ENCODE measurements at places on chromosomes 16 and 17.

DNA sequence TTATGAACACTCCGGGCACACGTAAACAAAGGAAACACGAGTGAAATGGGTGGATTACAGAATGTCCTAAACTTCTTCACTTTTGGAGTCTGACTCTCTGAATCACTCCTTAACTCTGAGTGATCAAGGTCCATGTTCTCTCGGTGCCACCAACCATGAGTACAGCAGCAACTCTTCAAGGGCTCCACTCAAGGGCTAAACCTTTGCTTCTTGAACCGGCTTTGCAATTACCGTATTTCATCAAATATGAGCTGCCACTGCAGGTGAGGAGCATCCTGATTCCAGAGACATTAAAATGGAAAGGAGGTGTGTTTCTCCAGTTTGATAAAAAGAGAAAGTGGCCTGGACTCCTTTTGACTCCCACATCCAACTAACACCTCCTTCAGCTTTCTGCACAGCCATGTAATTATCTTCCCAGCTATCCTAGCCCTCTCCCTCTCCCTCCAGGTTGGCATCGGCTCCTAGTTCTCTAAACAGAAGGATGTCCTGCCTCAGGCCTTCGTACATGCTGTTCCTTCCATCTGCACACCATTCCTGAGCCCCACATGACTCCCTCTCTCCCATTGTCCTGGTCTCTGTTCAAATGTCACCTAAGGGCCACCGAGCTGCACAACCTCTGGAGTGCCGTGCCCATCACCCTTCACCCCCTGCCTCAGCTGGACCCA lies 61.4 kb downstream of the ZDHHC7 start:
- no peak for DNase-seq

- no peak for DNase-seq
Measured at GRCh38 chr17:13420878-13421277, 180.9 kb downstream of the HS3ST3A1 start.

DNA sequence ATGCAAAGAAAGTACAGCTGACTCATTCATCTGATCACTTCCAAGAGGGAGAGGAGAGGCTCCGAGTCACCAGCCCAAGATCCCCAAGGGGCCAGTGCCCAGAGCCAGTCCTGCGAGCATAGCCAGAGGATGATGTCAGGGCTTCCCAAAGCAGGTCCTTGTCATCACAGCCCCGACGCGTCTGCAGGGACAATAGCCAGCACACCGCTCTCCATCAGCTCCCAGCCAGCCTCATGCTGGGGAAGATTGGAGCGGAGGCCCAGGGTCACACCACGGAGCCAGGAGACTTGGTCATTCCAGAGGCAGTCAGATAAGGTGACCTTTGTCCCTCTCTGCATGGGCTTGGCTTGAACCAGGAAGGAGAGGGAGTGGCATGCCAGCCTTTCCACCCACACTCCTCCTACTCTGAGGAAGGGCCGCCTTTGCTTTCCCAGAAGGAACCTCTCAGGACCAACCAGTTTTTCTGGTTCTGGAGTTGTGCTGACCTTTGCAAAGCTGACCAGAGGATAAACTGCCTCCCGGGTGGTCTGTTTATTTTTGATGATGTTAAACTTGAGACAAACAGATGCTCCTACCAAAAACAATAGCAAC lies 58.3 kb upstream of the ARHGAP44 start:
- no peak for DNase-seq

GRCh38 chr17:79050551-79050950 lies 24.1 kb upstream of the ENGASE start:
- no peak for DNase-seq

- no peak for DNase-seq
Measured at GRCh38 chr16:53915452-53916160, 211.7 kb downstream of the FTO start.

DNA sequence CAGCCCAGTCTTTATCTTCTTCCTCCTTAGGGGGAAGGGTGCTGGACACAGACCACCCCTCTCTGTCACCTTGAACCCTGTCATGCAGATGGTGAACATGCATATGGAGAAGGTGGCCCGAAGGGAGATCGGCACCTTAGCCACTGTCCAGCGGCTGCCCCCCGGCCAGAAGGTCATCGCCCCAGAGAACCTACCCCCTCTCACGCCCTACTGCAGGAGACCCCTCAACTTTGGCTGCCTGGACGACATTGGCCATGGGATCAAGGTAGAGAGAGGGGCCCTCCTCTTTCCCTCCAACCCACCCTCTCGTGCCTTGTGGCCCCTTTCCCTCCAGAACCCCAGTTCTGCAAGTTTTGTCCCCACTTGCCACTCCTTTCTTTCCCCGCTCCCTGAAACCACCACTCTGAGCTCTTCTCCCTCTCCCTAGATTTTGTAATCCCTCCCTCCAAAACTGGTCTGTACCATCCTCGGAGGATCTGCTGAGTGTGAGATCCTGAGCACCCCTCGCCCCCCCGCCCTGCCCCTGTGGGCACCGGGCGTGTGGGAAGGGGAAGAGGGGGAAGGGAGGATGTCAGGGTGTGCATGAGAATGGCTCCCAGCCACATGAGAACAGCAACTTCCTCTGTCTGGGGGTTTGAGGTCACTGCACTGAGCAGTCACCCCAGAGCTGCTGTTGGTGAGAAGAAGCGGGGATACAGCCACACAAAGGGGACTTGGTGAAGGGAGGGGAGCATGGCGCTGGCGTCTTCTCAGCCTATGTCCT lies 7.3 kb downstream of the ABI3 start:
- DNase-seq = no peak

DNA sequence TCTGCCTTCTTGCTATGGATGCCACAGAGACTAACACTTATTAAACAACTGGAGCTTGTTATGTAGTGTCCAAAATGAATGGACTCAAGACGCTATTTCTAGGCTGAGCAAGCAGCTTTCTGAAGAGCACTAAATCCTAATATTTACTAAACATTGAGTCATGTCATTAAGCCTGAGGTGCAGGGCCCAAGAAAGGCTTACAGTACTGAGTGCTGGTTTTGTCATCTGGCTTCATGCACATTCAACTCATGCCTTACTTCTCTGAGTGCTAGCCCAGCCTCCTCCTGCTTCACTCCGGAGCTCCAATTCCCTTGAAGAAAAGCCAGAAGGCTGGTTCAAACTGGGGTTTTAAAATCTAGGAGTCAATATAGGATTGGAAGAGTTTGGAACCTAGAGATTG lies 363.3 kb upstream of the CDH5 start:
- DNase-seq = no peak

GRCh38 chr16:73505577-73505976 lies 457.6 kb upstream of the ZFHX3 start:
- DNase-seq = no peak
